ENCODE measurements at places on chromosomes 2 and 18.
A peak's percentile ranks its signal among the peaks of the same experiment; 100 is the strongest.

GRCh38 chr2:182117196-182117595, 131.5 kb downstream of the PPP1R1C start:
- DNase-seq, result no peak

GRCh38 chr18:11946756-11947155, 34.6 kb upstream of the IMPA2 start:
- peak; percentile 78 for DNase-seq

DNA sequence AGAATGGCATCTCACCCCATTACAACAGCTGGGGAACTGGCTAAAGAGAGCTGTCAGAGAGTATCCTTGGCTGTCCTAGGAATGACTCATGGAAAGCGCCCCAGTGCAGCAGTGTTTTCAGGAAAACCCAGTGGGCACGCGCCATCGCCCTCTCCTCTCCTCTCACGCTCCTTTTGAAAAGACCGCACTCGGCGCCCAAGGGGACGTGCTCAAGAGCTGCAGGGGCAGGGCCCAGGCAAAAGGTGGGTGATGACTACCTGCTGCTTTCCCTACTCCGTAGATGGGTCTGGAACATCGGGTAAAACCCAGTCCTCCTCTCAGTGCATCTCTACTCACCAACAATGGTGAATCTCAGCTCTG, 68.1 kb downstream of the EMILIN2 start:
- no peak for DNase-seq

GRCh38 chr18:50424877-50425690, 50.2 kb downstream of the SKA1 start:
- no peak for DNase-seq

DNA sequence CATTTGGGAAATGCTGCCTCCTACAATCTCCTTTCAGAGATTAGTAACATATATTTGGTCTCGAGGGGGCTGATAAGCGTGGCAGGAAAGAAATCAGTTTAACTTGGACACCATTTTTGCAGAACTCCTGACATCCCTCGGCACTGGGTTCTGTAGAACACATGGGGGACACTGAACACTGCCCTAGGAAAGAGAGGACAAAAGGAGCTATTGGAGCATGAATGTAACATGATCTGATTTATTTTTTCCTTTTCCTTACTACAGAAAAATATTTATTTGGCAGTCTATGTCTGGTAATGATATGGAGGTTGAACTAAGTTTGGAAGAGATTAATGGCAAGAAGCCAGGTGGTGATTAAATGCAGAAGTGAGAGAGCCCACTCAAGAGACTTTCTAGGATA, 153.8 kb downstream of the AFF3 start:
- DNase-seq, result no peak

All from fibroblast of skin of back (primary cell).